ENCODE measurements at places on chromosomes 4 and X.

- no peak for DNase-seq
Measured at GRCh38 chr4:150771382-150771781, 189.4 kb downstream of the MAB21L2 start.

- no peak for DNase-seq
Measured at GRCh38 chrX:113305496-113305895, 464.9 kb upstream of the AMOT start.

- no peak for DNase-seq
Measured at GRCh38 chrX:3514996-3515395, 168.5 kb upstream of the MXRA5 start.

- no peak for DNase-seq
Measured at GRCh38 chrX:40166582-40166981, 68.8 kb upstream of the BCOR start.

DNA sequence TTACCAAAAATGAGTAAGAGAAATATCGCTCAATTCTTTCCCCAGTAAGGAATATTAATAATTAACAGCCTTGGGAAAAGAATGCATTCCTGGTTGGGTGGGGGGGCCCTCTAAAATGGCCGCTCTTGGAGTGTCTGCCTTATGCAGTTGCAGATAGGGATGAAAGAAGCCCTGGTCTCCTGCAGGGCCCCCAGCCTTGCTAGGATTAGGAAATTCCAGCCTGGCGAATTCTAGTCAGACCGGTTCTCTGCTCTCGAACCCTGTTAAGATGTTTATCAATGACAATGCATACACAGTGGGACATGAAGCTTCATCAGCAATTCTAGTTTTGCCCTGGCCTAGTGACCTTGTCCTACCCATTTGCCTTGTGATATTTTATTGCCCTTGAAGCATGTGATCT, 1047.7 kb upstream of the GRID2 start:
- DNase-seq = no peak

GRCh38 chrX:103918571-103919269, 43.7 kb upstream of the TMSB15B start:
- DNase-seq = peak; percentile 38

DNA sequence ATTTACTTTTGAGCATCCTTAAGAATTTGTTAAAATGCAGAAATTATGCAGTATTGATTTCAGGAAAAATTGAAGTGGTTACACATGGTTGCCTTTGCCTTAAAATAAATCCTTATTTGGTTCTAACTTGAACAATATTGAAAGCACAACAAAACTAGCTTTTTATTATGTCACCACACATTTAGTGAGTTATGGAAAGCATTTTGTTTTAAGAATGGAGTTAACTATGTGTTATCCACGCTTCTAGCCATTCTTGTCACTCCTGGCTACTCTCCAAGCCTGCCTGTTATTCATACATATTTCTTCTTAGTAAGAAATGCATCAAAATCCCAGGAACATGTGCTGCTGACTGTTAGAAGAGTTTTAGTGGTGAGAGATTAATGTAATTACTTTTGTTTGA, 73.9 kb downstream of the FAT4 start:
- no peak for DNase-seq

GRCh38 chrX:40098264-40099054, 701 bp upstream of the BCOR start:
- peak; percentile 38 for DNase-seq

DNA sequence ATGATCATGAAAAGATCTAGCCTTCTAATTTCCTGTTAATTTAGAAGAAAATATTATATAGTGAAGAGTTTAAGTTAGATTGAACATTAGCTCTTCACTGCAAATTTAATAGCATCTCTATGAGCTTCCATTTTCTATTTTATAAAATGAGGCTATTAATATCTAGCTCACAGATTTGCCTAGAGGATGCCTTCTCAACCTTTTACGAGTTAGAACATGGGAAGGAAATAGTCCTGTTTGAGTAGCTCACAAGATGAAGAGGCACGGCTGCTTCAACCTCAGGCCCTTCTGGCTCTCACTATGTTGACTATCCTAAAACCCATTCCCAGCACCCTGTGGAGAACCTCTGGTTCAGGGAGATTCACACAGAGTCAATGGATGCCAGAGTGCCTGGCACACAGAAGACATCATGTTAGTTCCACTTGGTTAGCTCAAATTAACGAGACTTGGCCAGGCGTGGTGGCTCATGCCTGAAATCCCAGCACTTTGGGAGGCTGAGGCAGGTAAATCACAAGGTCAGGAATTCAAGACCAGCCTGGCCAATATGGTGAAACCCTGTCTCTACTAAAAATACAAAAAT, 97.9 kb upstream of the GUCY1A1 start:
- DNase-seq = no peak

DNA sequence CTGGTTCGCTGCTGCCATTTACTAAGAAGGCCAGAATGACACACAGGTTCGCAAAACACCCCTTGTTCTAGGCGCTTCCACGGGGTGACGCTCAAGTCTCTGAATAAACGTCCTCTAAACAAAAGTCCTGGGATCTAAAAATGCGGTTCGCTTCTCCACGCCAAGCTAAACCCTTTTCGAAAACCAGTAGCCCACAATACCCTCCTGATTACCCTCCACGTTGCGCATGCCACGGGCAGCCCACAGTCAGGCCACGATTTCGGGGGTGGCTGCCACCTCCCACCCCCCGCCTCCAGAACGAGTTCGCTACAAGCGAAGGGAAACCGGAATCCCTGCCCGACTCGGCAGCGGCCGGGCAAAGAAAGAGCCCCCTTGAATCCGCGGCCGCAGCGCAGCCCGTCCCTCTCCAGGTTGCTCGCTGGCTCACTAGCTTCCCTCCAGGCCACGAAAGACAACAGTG, 423 bp downstream of the RPL39 start:
- peak; percentile 16 for DNase-seq

DNA sequence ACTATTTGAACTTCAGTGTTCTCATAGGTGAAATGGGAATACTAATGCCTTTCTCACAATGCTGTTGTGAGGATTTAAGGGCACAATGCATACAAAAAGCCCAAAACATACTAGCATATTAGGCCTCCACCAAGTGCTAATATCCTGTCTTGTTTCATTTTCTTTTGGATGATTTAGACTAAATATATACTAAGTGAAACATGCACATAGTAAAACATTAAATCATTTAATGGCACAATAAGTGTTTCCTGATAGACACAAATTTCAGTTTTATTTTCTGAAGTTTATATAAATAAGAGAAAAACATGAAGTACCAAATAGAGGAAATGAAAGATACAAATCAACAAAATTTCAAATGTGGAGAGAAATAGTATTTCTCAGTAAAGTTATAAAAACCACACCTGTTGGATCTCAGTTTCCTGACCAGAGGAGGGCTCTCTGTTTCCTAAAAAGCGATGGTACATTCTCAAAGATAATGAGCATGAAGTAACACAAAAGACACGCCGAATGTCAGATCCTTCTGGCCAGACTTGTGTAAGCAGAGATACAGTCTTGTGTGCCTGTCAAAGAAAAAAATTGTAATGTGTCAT, 25.1 kb downstream of the DDX60 start:
- DNase-seq = no peak

DNA sequence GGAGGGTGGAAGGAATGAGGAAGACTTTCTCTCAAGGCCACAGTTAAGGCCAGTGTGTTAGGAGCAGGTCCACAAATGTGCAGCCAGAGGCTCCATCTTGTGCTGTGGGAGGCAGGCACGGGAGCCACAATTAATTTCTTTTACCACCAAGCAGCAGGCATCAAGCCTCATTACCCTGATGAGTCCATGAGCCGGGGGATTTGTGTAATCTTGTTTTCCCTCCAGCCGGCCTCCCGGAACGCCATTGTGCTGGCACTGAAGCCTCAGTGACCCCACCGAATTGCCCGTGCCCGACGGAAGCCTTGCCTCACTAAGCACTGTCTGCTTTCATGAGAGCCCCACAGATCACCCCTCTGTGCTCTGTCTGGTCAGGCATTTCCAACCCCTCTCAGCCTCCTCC, 154.7 kb upstream of the STX18 start:
- no peak for DNase-seq

DNA sequence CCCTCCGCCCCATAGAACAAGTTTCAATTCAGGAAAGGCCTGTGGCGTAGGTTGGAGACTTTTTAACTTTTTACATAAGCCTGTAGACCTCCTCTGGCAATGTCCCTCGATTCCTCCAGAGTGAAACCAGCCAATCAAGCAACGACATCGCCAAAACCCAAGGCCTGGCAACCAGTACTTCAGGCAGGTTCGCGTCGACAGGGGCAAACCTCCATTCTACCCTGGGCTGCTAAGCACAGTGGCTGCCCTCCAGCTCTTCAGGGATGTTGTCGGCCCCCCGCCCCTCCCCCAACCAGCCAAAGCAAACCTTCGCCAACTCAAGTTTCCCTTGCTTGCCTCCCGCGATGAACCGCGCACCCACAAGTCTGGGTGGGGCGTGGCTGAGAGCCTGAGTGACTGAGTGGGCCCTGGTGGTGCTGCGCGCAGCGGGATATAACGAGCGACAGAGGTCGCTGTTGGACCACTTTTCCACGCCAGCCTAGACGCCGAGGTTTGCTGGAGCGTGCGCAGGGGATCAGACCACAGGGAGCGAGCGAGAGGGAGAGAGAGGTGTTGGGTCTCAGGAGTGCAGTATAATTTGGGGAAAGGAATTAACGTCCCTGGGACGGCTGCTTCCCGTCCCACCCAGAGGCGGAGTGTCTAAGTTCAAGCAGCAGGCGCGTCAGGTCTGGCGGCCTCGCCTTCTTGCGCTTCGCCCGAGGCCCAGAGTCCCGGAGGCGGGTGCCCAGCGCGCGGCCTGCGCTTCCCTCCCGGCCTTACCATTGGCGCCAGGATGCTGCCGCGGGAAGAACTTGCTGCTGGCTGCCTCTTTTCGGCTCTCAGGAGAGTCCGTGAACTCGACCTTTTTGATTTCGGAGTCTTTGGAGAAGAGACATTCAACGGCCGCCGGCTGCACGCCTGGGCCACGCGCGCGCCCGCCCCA, 9.0 kb upstream of the PITX2 start:
- no peak for DNase-seq

DNA sequence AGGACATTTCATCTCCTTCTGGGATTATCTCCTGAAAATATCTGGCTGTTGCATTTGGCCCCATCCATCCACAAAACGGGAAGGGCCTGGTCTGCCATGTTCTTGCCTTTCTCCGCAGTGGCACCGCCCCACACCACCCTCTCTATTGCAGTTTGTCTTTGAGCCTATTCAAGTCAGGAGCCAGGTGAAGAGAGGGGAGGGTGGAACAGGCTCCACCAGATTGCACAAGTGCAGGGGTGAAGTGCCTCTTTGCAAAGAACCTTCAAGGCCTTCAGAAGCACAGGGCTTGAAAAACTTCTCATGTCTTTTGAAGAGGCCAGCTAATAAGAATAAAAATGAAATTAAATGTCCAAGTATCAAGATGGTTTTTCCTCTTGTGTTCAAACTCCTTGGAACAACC, 28.7 kb downstream of the RS1 start:
- no peak for DNase-seq

GRCh38 chrX:41475191-41475590, 28.0 kb downstream of the NYX start:
- DNase-seq = no peak

DNA sequence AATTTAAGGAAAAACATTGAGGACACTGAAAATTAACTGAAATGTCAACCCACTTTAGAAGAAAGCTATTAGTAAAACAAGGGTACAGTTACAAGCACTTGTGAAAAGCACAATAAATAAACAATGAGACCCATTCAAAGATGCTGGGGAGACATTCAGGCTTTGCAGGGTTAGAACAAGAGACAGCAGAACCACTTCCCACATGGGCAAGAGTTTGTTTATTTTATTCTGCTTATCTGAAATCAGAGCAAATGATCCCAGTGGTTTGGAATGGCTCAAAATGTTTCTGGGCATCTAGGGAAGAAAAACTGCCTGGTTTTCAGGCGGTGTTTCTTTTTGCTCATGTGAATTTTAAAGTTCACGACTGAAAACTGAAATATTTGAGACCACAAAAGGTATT, 42.4 kb downstream of the PPP3CA start:
- no peak for DNase-seq

GRCh38 chr4:108168160-108168670, 517 bp downstream of the LEF1 start:
- peak; percentile 16 for DNase-seq

GRCh38 chrX:130109429-130110378, 593 bp downstream of the ELF4 start:
- DNase-seq = no peak

GRCh38 chrX:68922013-68922412, 93.2 kb downstream of the EFNB1 start:
- DNase-seq = no peak

DNA sequence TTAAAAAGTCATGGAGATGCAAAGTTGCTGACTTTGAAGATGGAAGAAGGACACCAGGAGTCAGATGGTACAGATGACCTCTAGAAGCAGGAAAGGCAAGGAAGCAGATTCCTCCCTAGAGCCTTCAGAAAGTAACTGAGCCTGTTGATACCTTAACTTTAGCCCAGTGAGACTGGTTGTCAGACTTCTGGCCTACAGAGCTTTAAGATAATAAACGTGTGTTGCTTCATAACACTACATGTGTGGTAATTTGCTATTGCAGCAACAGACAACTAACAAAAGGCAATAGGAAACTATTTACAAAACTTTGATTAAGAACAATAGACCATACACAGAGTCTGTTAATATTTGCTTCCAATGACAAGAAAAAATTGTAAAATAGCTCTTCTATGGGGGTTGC, 102.0 kb upstream of the USP38 start:
- DNase-seq = no peak

GRCh38 chr4:1592709-1593417, 91.2 kb downstream of the FAM53A start:
- no peak for DNase-seq
